Dermis microvascular lymphatic vessel endothelial cell (primary cell): ENCODE measurements at places on chromosomes 12 and 14.

- no peak for DNase-seq
Observed at GRCh38 chr12:130634866-130635265, 81.2 kb downstream of the RIMBP2 start.

- DNase-seq: no peak
Observed at GRCh38 chr12:30962047-30962446, 35.5 kb downstream of the TSPAN11 start.

GRCh38 chr14:49280566-49280965, 305.6 kb downstream of the RPS29 start:
- no peak for DNase-seq

- DNase-seq: no peak
Observed at GRCh38 chr12:119565404-119565803, 28.2 kb upstream of the TMEM233 start.

DNA sequence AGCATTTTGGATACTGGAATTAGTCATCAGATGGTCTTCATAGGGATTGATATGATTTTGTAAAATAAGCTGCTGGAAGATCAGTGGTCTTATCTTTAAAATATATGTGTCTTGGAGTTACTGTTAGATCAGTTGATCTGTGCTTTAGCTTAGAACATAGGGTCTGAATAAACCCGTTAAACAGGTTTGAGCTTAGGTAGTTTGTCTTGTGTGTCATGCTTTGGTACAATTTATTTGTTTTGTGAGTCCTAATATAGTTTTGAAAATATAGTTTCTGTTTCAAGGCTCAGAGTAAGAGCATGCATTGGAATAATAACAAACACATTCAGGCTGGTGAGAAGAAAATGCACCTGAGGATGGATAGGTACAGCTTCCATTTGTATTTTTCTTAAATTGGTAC, 505.0 kb downstream of the SLC16A7 start:
- DNase-seq: no peak

- DNase-seq: no peak
Observed at GRCh38 chr14:61466249-61466904, 145.0 kb downstream of the PRKCH start.

GRCh38 chr14:73049428-73049827, 8.9 kb upstream of the RBM25 start:
- DNase-seq: no peak

- no peak for DNase-seq
Observed at GRCh38 chr12:93128332-93128707, 199.2 kb upstream of the EEA1 start.

DNA sequence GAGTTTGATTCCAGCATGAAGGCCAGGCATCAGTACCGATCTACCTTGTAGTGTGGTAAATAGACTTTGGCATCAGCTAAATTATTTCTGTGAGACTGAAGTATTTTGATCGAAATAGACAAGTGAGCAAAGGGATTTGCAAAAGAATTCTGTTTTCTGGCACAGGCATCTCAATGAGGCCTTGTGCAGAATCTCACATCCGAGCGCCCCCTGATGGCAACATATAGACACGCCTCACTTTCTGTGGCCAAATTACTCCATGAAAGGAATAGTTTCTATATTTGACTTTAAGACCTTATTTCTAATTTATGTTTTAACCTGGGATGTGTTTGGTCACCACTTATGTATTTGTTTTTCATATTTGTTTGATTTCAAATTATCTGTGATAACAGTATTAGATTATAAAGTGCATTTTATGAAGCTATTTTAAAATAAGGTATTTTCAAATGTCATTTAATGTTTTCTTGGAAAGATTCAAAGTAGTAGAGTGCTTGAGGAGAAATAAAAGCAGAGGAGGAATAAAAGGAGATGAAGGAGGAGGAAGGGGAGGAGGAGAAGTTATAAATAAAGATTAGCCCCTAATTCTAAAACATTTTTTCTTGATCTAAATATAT, 731.9 kb downstream of the NRXN3 start:
- DNase-seq: no peak

DNA sequence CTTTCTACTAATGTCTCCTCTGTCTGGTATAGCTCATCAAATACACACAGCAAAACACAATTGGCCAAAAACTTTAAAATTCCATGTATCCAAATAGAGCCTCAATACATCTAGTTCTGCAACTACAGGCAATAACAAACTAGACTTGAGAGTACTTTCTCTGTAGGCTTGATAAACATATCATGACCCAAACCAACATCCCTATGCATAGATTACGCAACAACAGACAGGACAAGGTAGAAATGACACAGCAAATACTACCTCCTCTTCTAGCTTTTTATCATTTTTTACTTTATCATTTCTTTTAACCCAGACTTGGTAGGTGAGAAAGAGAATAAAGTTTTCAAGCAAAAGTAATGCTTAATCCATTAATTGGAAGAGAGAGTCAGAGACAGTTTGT, 41.8 kb downstream of the EML5 start:
- DNase-seq: no peak

DNA sequence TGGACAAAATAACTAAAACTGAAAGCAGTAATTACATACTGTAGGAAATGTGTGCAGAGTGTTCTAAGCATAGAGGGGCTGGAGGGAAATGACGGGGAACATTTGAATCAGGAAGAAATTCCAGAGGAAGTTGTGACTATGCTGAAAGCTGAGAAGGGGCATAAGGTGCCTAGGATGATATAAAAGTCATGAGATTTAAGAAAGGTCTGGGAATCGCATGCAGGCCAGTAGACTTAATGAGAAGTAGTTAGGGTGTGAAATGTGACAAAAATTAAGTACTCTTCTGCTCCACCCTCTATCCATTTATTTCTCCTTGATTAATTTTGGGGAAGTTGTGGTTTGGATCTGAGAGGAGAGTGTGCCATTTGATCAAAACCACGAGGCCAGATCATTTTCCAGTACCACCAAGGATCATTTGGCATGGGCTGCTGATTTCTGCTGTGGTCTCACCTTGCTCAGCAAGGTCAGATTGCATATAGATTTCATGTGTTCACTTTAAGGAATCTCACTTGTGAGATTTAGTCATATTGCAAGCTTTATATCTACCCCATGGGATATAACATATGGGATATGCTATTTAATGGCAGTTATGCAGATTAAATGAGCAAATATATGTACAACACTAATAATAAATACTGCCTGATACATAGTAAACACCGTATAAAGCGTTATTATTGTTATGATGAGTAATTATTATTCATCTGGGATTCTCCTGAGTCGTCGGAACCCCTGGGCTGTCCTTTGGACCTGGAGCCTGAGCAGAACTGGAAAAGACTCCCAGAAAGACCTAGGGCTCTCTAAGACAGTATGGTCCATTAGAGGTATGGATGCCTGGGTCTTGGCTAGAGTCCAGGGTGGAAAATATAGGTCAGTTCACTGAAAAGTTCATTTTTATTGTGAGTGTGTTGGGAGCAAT, 72.3 kb downstream of the SRGAP1 start:
- DNase-seq: peak; percentile 58

GRCh38 chr12:108324351-108325017, 14.6 kb downstream of the CMKLR1 start:
- no peak for DNase-seq

DNA sequence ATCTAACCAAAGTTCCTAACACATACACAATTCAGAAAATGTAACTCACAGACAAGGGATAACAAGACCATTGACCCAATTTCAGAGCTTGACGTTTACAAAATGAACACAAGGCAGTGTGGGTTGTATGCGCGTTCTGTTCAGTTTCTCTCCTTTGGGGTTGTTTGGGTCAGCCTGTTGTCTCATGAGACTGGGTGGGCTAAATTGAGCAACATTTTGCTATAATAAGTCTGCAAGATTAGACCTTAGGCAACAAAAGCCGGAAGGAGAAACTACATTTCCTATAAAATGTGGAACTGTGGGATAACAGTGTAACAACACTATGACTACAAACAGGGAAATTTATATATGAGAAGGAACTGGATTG, 18.8 kb upstream of the LTA4H start:
- DNase-seq: no peak

GRCh38 chr12:6345319-6346091, 3.6 kb upstream of the TNFRSF1A start:
- no peak for DNase-seq

DNA sequence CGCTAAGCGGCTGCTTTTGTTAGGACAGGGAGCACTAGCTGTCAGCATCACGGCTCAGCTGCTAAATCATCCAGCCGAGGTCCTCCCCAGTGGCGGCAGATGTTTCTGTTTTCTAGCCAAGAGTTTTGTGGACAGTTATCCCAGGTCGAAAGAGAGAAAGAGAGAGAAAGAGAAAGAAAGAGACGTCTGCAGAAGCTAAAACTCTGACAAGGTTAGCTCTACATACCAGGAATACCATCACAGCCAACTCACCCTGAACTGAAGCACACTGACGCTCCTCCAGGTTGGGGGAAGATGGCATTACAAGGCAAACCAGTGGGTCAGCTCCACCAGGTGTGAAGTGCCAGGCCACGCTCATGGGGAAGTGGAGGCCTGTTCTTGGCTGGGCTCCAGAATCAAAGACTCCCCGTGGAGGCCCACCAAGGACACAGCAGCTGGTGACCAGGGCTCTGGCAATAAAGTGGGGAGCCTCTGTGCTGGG, 64.9 kb upstream of the DICER1 start:
- DNase-seq: no peak

- peak; percentile 76 for DNase-seq
Observed at GRCh38 chr12:112906712-112907414, at the start of gene OAS1. Gene OAS1 (plus strand): TSS chr12:112906962. CDS start chr12:112907040, 78 bp downstream.

- DNase-seq: no peak
Observed at GRCh38 chr12:22002430-22002829, 43.6 kb upstream of the CMAS start.

- DNase-seq: no peak
Observed at GRCh38 chr14:25836636-25837035, 761.2 kb downstream of the NOVA1 start.

GRCh38 chr12:57583008-57583831, 7.8 kb upstream of the PIP4K2C start:
- DNase-seq: peak; percentile 85

DNA sequence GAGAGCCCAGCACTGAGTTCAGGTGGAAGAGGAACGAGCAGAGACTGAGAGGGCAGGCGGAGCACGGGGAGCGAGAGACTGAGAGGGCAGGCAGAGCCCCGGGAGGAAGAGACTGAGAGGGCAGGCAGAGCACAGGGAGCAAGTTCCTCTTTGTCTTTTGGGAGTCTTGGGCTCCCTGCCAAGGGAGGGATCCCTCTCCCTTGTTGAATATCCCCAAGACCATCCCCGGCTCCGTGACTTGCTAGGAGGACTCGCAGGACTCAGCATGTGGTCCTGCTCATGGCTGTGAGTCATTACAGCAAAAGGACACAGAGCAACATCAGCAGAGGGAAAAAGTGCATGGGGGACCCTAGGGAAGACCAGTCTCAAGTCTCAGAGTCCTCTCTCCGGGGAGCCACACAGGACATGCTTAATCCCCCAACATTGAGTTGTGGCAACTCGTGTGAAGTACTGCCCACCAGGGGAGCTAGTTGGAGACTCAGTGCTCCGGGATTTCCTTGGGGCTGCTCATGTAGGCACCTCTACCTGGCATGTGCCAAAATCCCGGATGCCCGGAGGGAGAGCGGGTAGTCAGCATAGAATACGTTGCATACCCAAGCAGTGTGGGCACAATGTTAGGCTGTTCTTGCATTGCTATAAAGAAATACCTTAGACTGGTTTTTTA, 81.0 kb downstream of the CCDC92 start:
- DNase-seq: no peak

DNA sequence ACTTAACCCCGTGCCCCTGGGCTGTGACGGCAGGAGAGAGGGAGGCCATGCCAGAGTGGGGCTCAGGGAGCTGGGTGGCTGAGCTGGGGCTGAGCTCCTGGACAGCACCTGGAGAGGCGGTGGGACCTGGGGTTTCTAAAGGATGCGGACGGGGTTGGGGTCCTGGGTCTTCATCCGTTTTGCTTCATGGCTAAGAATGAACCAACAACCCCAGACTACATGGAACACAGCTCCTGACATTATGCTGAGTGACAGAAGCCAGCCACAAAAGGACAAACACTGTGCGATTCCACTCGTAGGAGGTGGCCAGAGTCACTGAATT, 60.6 kb downstream of the NCOR2 start:
- no peak for DNase-seq

DNA sequence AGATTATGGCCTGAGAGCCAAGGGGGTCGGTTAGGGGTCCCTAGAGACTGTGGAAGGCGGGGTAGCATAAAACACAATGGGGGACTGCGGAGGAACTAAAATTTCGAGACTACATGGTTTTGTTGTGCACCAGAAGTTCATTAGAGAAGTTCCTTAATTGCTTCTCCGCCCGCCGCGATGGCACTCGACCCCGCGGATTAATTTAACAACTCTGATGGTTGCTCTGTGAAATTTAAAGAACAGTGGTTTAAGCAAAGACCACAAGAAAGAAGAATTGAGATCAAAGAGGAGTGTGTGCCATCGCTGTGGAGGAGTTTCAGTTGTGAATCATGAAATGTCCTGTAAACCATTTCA, 1.4 kb upstream of the CCDC88C start:
- DNase-seq: no peak

GRCh38 chr14:79352076-79352630, 859.2 kb downstream of the DIO2 start:
- no peak for DNase-seq

GRCh38 chr14:22887990-22888378, 5.0 kb downstream of the REM2 start:
- no peak for DNase-seq

GRCh38 chr12:89278862-89279261, 73.4 kb downstream of the DUSP6 start:
- DNase-seq: peak; percentile 75

DNA sequence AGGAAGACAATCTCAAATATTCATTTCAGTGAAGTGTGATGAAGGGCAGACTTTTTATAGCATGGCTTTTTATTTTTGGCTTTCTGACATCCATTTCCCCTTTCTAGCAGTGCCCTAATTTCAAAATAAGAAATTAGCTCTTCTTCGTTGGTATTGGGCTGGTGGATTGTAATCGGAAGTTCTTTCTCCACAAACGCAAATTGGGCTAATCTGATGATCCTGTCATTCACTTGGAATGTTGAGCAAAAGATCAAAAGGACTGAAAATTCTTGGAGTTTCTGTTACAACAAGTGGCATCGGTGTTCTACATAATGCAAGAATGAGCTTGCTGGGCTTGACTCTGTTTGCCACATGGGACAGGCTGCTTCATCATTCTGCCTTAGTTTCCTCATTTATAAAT, 1182.8 kb downstream of the FLRT2 start:
- no peak for DNase-seq

GRCh38 chr14:33745163-33745562, 205.7 kb downstream of the EGLN3 start:
- DNase-seq: no peak

DNA sequence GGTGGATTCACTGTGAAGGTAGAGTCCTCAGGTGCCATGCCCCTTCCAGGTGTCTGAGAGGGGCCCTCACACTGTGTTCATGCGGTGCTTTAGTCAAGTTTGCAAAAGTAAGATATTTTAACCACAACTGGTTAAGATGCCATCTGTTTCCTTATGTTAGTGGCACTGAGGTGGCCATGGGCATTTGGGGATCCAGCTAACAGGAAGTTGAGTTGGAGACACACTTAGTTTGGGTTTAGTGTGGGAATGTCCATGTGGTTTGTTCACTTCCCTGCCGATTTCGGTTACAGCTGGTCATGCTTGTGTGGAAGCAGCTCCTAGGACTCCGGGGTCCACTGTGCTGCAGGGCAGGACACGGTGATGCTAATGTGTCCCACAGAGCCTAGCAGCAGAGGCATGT, 17.3 kb upstream of the ABHD12B start:
- DNase-seq: no peak
